ENCODE measurements at places on chromosomes 7 and 10. TPM values are rescaled to one million over a fixed set of nuclear protein-coding genes. Genes with fewer than 3 reads are reported as not detected.

The TAS2R4 gene
- total RNA-seq: 0.68 TPM

- DNase-seq: peak; percentile 35
Measured at GRCh38 chr7:21944616-21945453, 864 bp downstream of the CDCA7L start.

DNA sequence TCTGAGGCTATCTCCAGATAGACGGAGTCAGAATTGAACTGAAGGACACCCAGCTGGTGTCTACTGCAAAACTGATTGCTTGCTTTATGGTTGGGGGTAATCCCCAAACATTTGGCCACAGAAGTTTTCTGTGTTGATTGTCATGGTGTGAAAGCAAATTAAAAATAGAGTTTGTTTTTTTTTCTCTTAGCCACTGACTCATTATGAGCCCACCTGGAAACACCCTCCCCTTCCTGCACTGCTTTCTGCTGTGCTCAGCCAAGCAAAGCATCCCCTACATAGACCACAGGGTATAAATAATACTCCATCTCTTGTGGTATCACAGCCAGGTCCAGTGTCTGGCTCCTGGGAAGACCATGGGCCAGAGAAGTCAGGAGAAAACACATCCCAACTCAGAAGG is 6.5 kb upstream of the VWC2 start:
- DNase-seq: no peak

- no peak for DNase-seq
Measured at GRCh38 chr7:32609463-32609862, 114.2 kb downstream of the AVL9 start.

DNA sequence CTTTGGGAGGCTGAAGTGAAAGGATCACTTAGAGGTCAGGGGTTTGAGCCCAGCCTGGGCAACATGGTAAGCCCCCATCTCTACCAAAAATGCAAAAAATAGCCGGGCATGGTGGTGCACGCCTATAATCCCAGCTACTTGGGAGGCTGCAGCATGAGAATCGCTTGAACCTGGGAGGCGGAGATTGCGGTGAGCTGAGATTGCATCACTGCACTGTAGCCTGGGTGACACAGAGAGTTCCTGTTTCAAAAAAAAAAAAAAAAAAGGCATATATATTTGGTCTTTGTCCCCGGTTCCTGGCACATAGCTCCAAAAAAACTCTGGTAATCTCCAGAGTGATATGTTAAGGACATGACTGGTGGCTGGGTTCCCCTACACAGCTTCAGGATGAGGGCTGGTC is 147.3 kb downstream of the SEC23IP start:
- no peak for DNase-seq

DNA sequence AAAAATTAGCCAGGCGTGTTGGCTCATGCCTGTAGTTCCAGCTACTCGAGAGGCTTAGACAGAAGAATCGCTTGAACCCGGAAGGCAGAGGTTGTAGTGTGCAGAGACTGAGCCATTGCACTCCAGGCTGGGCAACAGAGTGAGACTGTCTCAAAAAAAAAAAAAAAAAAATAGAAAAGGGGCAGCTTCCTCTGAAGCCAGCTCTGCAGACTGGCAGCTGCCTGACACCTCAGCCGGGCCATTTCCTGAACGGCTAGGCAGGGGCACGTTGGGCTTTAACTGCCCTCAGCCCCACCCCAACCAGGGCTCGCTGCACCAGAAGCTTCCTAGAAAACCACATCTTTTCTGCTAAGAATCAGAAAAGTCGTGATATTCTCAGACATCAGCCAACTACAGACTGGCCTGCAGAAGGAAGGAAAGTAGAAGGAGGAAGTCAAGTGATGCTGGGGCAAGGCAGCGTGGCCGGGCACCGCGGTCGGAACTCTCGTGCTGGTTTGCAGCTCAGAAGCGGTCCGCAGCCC is 38.0 kb downstream of the PRKAG2 start:
- DNase-seq: no peak

The MYH16 gene
- not detected for total RNA-seq

The C10orf67 gene
- total RNA-seq: not detected

The ADGRA1 gene
- 16.8 TPM for total RNA-seq

- no peak for DNase-seq
Measured at GRCh38 chr7:32037650-32038198, 32.5 kb downstream of the PDE1C start.

GRCh38 chr10:76252733-76253132 is 821.3 kb downstream of the LRMDA start:
- DNase-seq: no peak

The RBM20 gene
- total RNA-seq: 2.6 TPM

DNA sequence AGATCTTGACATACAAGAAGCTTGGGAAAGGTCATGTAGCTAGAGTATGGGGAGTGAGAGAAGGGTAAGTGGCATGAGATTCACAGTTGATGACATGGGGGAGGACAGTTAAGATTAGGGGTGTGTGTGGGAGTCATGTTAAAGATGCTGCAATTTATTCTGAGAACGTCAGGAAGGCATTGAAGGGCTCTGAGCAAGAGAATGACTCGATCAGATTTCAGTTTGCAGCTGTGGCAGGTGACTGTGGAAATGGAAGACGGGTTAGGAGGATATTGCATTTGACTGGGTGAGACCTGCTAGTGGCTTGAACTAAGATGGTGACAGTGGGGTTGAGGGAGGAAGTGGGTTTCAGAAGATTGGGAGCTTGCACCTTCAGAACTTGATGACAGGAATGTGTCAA is 5.6 kb downstream of the CDC123 start:
- peak; percentile 39 for DNase-seq

DNA sequence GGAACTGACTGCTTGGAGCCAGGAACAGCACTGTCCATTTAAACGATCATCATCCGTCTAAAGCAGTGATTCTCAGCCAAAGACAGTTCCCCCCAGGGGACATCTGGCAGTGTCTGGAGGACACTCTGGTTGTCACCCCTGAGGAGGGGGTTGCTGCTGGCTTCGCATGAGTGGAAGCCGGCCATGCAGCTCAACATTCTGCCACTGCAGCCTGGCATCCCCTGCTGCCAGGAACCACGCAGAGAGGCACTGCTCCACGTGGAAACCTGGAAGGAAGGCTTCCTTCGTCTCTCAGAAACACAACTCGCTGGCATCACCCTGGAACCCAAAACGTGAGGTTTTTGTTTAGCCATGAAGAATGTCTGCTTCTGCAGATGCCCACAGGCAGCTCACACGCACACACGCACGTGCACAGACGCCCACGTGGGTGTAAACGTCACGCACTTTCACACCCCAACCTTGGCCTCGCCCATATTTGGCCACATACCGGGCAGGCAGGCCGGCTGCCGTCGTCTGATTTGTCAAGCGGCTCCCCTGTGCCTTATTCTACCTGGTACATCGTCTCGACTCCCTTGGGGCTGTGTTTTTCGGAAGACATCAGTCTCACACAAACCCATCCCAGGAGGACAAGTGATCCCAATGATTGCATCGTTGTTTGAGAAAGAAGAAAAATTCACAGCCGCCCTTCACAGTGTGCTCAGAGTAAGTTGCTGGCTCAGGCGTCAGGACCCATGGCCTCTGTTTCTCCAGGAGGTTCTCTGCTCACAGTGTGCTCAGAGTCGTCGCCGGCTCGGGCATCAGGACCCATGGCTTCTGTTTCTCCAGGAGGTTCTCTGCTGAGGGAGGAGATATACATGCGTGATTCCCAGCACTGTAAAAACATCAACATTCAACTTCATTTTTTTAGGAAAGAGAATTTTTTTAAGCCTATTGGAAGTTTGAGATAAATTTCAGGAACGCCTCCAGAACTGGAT is 127.2 kb upstream of the PPP2R2D start:
- DNase-seq: no peak

The ZNF786 gene
- total RNA-seq: 5.9 TPM

DNA sequence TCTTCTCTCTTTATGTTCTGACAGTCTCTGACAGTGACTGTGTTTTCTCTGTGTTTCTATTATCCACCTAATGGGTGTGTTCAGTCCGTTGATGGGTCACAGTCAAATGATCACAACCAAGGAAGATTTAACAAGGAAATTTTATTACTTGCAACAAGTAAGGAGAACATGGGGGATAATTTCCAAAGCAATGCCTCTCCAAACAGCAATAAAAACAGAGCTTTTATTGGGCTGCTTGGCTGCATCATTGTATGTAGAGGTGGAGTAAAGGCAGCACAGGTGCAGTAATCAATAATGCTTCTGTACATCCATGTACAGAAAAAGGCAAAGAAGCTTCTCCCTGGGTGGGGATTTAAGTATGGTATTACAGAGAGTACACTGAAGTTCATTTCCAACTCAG is 1525.6 kb downstream of the REEP3 start:
- DNase-seq: no peak

DNA sequence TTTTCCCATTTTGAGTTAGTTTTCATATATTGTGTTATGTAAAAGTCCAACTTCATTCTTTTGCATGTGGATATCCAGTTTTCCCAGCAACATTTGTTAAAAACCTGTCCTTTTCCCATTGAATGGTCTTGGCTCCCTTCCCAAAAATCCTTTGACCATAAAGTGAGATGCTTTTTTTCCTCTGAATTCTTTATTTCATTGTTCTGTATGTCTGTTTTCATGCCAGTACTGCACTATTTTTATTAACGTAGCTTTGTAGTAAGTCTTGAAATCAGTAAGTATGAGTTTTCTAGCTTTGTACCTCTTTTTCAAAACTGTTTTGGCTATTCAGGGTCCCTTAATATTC is 20.0 kb downstream of the C1GALT1 start:
- DNase-seq: peak; percentile 50

GRCh38 chr10:111171183-111171582 is 94.4 kb downstream of the ADRA2A start:
- no peak for DNase-seq

The FZD8 gene
- 5.2 TPM for total RNA-seq

GRCh38 chr10:122263971-122264370 is 7.1 kb upstream of the BTBD16 start:
- DNase-seq: peak; percentile 83

DNA sequence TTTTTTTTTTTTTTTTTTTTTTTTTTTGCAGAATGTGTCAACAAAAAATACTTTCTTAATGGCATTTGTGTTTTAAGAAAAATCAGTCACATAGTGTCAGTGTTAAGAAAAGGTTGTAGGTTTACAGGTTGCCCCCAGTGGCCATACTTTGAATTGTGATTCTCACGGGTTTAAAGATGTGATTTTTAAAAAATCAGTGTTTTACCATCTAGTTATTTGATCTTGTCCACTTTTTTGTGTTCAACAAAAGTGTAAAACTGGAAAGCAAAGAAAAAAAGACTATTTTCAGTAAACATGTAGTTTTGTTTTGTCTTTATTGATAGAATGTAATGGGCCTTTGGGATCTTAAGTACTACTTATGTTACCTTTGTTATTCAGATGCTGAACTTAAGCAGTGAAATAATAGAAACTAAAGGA is 25.7 kb downstream of the SUV39H2 start:
- DNase-seq: peak; percentile 36

GRCh38 chr10:58013406-58013805 is 254.3 kb downstream of the IPMK start:
- peak; percentile 77 for DNase-seq

GRCh38 chr10:118213436-118213835 is 128.7 kb downstream of the FAM204A start:
- DNase-seq: no peak

- DNase-seq: no peak
Measured at GRCh38 chr7:153567426-153567825, 484.8 kb upstream of the DPP6 start.

GRCh38 chr7:51785876-51786275 is 469.3 kb upstream of the COBL start:
- no peak for DNase-seq

- no peak for DNase-seq
Measured at GRCh38 chr10:112675560-112676083, 228.6 kb downstream of the VTI1A start.

GRCh38 chr7:128361411-128362379 is at the start of gene PRRT4:
PRRT4 (minus strand) TSS chr7:128361690.
- peak; percentile 59 for DNase-seq

All from myocyte (in vitro differentiated cells).